Right renal cortex interstitium (tissue), 3 donors: ENCODE measurements at places on chromosomes 3 and 15.

- DNase-seq, result no peak
Measured at GRCh38 chr15:49082960-49083359, 36.7 kb upstream of the SECISBP2L start.

DNA sequence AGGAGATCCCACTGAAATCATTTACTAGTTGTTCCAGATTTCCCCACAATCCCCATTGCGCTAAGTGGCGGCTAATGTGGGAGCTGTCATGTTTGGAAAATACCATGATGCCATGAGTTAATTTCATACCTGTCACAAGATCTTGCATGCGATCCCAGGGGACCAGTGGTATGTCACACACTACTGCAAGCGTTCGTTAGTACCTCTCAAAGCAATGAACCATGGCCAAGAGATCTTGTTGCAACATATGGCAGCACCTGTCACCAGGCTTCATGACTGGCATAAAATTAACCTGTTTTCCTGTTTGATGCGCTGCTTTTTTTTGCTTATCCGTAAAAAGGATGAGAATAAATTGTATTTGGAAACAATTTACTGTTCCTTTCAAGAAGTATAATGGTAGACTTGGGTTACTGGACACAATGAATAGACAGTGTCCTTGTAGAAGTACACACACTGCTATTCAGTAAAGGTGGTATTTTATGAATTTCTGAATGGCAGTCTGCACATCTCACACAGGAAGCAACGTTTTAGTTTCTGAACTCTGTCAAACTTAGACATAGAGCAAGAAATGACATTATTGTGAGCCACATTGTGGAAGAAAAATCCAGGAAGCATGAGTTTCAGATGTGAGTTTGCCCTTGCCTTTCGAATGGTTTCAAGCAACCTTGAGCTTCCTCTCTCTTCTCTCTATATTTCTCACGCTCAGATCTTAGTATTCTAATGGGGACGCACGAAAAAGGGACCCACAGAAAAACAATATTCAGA lies 81.9 kb downstream of the CHL1 start:
- DNase-seq, result no peak

DNA sequence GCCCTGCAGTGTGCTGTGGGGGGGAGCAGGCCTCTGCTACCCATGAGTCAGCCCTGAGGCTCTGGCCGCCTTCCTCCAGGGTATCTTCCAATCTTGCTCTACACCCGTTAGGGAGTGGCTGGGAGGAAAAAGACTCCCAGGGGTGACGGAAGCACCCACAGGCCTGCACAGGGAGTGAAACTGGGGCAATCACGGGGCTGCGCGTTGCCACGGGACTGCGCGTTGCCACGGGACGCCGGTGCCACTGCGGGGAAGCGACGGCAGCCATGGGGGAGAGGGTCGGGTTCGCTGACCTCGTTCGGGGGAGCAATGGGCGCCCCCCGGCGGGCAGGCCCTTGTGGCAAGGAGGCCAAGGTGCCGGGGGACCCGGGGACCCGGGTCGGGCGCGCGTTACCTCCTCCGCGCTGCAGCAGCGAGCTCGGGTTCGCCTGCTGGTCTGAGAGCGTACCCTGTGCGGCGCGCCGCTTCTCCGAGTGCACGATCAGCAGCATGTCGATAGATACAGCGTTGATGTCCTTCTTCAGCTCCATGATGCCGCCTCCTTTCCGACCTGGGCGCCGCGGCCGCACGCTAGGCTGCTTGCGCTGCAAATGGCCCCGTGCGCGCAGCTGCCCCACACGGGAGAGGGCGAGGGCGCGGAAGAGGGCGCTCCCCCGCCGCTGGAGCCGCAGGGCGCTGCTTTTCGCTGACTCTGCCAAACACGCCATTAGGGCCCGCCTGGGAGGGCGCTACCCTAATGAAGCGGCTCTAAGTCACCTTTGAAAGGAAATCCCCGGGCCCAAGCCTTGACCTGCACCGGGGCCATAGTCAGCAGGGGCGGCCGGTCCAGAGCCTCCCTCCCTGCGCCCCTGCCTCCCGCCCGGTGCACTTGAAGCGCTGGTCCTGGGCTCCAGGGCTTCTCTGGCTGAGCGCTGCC lies at the start of gene KY:
TSS of gene KY (minus strand) at position 592 of the 916 bp plus-strand sequence. CDS start at position 530, 62 bp downstream.
- DNase-seq, result no peak

- no peak for DNase-seq
Measured at GRCh38 chr3:14143271-14144225, 18.7 kb downstream of the TMEM43 start.

GRCh38 chr15:81893182-81893835 lies 152.5 kb downstream of the MEX3B start:
- no peak for DNase-seq

GRCh38 chr3:1191026-1191425 lies 98.2 kb downstream of the CNTN6 start:
- DNase-seq, result no peak

GRCh38 chr15:89654847-89655805 lies at the start of gene KIF7:
KIF7 (minus strand) TSS chr15:89655467; CDS start chr15:89652930, 2,537 bp downstream.
- no peak for DNase-seq

DNA sequence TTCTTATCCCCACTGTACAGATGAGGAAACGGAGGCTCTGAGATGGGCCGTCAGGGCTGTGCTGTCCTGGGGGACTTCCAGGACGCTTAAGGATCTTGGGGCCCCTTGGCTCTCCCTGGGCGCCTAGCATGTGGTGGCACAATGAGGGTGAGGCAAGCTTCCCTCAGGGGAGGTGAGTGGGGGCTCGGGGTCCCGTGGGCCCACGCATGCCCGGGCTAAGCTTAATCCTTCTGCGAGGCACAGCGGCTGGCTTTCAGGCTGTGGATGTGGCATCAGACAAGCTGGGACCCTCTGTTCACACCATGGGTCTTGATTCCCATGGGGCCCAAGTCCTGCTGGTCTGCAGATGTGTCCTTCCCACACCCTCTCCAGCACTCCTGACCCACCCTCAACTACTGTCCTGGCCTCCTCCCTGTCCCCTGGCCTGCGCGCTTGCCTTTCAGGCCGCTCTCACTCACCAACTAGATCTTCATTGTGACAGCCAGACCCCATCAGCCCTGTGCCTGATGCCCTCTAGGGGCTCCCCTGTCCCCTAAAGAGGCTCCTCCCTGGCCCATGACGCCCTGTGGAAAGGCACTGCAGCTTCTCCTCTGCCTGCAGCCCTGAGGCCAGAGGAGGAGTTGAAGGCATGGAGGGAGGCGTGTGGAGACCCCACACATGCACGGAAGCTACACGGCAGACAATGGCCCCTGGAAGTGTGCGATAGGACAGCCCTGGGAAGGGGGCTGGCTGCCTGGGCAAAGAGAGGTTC lies 11.3 kb downstream of the DUSP7 start:
- DNase-seq, result no peak

DNA sequence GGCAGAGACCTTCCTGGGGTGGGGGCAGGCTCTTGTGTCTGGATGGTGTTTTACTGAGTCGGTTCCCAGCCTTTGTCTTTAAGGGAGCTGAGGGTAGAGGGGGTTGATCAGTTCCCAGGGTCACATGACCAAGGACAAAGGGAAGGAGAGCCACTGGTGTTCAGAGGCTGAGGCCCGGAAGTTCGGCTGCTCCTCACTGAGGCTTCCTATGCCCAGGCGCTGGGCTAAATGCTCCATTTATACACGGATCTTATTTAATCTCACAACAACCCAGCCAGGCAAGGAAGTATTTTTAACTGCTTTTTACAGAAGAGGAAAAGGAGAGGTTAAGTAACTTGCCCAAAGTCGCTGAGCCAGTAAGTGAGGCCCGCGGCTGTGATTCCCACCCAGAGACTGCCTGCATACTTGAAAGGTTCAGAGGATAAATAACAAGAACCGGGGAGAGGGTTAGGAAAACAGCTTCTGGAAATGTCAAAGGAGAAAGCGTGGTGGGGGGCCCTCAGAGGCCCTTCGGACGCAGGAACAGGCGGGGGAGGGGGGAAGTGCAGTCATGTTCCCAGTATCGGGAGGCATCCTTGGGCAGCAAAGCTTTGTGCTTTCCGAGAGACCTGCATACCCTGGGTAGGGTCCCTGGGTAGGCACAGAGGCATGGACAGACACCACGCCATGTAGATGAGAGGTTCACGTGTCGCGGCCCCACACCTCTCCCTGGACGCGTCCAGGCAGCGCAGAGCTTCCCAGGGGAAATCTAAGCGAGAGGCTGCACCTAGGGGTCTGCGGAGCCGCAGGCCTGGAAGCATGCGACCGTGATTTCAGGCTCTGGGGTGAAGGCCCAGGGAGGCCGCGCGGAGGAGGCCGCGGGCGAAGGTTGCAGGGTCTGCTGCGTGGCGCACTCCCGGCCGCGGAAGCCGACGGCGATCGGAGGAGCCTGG lies 21.3 kb downstream of the EPHB3 start:
- DNase-seq, result no peak

DNA sequence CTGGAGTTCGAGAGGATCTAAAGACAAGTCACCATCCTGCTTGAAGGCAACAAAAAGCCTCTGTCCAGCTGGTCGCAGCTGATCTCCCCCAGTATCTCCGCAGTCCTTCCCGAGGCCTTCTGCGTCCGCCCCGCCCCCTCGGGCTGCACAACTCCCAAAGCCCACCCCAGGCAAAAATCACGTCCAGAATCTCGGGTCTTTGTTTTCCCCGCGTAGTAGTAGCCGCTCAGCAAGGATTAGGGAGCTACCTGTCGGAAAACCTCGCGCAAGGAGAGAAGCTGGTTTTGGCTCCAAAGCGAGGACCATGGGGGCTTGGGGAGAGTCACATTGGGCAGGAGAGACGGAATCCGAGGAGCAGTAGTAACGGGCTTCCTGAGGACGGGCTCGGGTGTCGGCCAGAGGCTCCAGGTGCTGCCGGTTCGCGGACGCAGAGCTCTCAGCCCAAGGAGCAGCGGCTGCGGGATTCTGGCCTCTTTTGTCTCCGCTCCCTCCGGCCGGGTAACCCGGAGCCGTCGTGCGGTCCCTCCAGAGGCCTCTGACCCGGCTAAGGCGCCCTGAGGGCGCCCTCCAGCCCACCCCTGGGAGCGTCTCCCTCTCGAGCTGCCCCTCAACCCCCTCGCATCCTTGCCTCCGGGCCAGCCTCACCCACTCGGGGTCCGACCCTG lies 401 bp downstream of the ZSCAN29 start:
- DNase-seq, result no peak

GRCh38 chr3:173676094-173676493 lies 278.6 kb downstream of the NLGN1 start:
- no peak for DNase-seq

DNA sequence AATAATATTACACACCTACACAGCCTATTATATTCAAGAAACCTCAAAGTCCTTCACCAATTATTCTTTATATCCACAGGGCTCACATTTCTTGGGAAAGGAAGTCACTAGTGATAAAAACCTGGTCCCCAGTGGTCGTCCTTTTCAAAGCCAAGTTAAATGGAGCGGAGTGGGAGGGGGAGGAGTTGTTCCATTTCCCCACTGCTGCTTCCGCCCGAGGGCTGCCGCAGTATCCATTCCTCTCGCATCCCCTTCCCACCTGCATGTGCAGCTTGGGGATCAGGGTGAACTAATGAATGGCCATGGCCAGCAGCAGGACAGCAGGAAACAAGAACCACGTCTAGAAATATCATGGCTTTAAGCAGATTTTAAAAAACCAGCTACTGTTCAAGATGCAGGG lies 76.4 kb upstream of the SEMA6D start:
- no peak for DNase-seq

- DNase-seq, result no peak
Measured at GRCh38 chr3:116002235-116002634, 378.9 kb downstream of the GAP43 start.

DNA sequence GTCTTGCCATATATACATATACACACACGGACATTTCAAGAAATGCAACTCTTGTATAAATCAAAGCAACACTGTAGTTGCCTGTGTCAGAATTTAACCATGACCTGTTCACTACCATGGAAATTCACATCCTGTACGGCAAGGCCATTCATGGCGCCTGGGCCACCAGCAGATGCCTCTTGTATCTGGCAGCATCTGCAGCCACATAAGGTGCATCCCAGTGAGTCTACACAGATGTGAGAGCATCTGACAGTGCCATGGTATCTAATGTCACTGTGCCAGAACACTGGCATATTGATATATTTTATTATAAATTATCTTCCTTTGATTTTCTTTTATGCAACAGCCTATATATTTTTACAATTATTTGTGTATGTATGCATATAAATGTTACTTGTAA lies 25.1 kb downstream of the PDZRN3 start:
- no peak for DNase-seq

DNA sequence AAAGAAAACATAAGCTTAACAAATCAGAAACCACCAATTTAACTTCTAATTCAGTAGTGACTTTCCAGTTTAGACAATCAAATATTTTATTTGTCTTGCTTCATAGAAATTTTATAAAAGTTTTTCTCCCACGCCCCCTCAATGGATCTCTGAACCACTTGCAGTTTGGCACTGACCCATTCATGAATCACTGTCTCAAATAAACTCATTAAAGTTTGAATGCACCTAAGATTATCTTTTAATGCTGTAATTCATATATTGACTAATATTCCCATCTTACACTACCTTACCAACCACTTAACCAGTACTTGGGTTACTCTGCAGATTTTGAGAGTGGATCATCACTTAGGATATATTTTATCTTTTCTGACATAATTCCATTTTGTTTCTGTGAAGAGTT lies 880.2 kb downstream of the OTOL1 start:
- no peak for DNase-seq
